ENCODE measurements at places on chromosomes 5 and 9.

DNA sequence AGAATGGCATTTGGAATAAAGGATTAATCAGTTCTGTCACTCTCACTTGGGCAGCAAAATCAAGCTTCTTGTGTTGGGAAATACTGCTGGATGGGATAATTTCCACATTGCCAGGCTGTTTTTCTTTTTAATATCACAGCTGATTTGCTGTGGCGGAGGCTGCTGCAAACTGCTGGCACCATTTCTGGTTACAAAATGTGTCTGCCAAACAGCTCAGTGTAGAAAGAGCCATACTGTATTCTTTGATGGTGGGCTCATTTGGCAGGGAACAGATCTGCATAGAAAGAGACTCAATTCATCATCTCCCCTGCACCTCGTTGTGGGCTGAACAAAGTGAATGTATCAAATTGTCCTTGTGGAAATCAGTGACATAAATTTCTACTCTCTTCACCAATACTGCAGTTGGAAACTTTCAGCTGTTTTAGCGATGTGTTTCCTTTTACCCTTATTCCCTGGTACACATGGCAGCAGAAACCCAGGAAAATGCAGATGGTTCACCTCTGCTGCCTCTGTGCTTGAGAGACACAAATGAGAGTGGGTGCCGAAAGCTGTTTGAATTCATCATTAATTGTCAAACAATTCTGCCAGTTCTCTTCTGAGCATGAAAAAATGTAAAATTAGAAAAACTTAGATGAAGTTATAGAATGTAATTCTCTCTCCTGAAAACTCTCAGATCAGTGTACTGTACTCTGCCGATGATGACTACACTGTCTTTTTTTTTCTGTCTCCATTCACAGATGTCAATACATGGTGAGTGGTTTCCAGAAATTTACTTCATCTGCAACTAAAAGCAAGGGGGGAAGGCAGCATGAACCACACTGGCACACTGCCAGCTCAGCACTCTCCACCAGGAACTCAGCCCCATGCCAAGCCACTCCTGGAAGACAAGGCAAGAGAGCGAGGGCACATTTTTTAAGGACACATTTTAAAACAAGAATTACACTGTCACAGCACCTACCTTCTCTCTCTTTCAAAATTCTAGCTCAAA lies 75.0 kb downstream of the HMHB1 start:
- DNase-seq: no peak

GRCh38 chr9:109479822-109480221 lies 18.3 kb downstream of the PTPN3 start:
- DNase-seq: no peak

DNA sequence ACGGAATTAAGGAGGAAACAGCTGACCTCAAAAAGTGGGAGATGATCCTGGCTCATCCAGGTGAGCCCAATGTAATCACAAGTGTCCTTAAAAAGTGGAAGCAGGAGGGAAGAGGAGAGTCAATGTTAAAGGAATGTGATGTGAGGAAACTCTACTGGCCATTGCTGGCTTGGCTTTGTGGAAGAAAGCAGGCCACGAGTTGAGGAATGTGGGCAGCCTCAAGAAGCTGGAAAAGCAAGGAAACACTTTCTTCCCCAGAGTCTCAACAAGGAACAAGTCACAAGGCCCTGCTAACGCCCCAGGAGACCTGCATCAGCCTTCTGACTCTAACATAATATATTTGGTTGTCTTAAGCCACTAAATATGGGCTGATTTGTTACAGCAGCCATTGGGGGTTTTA lies 252.8 kb downstream of the PSAT1 start:
- DNase-seq: no peak

DNA sequence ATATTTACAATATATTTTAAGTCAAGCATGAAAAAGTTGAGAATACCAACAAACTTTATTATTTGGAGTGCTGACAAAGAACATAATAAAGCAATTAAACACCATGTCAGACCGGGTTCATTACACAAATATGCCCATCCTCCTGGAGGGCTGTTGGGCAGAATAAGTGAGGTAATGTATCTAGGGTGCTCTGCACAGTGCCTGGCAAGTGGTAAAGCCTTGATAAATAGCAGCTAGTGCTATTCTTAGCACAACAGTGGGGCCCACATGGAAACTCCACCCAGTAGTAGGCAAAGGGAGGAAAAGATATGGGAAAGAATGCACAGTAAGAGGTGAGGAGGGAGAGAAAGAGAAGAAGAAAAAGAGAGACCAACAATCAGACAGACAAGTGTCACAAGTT lies 97.7 kb downstream of the SLC1A3 start:
- DNase-seq: no peak

DNA sequence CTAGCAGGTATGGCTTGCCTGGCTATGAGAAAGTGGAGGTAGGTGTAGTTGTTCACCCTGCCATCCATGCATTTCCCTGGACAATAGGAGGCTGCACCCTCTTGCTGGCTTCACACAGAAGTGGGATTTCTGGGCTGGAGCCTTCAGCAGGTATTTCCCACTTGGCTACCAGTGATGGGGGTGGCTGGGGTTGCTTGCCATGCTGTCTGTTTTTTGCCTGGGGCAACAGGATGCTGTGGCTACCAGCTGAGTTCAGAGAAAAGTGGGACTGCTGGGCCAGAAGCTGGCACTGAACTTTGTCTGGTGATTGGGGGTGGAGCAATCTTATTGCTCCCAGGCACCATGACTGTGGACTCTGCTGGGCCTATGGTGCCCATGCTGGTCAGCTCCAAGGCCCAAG lies 299.6 kb downstream of the FAM170A start:
- no peak for DNase-seq

- no peak for DNase-seq
Measured at GRCh38 chr5:94017579-94017978, 276.2 kb upstream of the POU5F2 start.

DNA sequence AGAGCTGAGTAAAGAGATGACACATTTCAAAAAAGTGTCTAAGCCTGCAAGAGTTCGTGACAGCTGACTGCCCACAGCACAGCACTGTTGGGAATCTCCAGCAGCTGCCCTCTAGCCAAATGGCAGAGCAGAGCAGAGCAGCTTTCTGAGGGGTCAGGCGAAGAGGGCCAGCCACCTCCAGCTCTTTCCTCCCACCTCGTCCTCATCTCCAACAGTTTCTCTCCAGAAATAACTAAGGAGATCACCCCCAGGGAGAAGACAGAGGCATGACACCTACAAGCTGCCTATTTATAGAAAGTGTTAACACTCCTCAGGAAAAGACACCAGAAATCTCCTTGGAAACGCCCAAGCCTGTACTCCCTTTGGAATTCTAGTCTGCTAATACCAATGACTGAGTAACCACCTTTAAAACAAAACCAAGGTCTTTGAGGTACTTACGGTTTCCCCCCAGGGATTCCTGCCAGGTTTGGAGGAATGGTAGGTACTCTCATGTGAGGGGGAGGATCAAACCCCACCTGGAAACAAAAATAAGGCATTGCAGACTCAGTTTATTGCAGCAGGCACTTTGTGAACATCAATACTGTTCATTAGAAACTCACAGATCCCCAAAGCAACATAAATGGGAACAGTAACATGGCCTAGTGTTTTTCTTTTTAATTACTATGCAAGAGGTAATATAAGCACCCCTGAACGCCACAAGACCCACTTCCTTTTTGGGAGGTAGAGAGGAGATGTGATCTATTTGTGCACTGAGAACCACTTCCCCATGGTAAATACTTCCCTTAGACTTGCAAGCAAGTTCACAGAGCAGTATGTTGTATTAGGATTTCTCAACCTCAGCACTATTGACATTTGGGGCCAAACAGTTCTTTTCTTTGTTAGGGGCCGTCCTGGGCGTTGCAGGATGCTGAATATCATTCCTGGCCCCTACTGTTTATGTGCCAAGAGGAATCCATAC lies 79.3 kb downstream of the TLE1 start:
- no peak for DNase-seq

Data from stimulated activated CD8-positive, alpha-beta memory T cell treated with anti-CD3 and anti-CD28 coated beads, Interleukin-4, amount 100 ng/mL, for 1 hour (primary cell).